ENCODE measurements at places on chromosomes 13 and 19.

GRCh38 chr19:14505488-14506239 lies 9.7 kb upstream of the GIPC1 start:
- no peak for DNase-seq

DNA sequence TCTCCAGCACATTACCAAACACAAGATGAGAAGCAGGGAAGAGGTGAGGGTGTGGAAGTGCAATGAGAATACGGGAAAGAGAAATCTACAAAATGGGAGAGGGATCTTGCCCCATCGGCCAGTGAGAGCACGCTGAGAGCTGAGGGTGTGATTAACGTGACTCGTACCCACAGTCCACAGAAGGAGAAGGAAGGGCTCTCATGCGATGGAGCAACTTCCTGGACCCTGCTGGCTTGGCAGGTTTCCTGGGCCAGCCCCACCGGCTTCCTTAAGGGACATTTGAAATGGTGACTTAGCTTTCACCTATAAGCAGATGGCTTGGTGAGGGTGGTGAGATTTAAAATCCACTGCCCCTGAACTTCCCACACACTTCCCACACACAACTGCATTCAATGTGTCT lies 740.1 kb downstream of the UQCRFS1 start:
- no peak for DNase-seq

DNA sequence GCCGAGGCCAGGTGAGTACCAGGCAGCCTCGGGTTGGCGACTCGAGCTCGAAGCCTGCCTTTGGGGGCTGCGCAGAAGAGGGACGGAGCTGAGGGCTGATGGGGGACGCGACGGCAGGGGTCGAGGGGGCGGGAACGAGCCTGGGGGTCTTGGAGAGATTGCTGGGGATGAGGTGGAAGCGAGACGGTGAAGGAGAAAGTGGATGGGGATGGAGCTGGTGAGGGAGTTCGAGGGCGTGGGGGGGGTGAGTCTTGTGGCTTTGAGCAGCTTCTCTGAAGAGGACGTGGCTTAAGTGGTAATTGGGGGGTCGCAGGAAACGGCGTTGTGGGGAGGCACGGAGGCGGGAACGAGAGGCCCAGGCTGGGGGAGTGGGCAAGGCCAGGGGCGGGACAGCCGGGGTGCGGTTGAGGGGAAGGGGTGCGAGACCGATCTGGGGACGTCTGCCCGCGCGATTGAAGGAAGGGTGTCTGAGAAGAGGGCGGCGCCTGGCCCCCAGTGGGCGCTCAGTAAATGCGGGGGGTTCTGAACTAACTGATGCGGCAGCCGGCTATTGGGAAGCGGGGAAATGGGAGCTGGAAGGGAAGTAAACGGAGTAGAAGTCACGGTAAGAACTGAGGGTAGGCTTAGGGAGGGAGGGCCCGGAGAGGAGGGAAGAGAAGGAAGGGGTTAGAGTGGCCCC lies 426 bp downstream of the MYO9B start:
- no peak for DNase-seq

DNA sequence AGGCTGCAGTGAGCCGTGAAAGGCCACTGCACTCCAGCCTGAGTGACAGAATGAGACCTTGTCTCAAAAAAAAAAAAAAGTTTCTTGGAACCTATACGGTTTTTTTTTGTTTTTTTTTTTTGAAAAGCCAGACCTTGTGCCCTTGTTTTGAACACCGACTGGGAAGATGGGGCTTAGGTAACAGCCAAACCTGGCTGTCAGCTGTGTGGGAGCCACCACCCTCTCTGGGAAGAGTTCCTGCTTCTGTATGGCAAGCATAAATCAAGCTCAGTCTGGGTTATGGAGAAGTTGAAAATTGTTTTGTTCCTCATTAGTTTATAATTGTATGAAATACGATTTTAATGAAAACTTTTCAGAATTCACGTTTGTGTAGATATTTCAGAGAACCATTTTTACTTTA lies 39.5 kb downstream of the MPHOSPH8 start:
- no peak for DNase-seq

- no peak for DNase-seq
Measured at GRCh38 chr19:30314805-30315155, 57.4 kb upstream of the ZNF536 start.

GRCh38 chr13:34000955-34001354 lies 183.0 kb downstream of the RFC3 start:
- no peak for DNase-seq

- no peak for DNase-seq
Measured at GRCh38 chr19:7861619-7862412, 12.4 kb downstream of the PRR36 start.

DNA sequence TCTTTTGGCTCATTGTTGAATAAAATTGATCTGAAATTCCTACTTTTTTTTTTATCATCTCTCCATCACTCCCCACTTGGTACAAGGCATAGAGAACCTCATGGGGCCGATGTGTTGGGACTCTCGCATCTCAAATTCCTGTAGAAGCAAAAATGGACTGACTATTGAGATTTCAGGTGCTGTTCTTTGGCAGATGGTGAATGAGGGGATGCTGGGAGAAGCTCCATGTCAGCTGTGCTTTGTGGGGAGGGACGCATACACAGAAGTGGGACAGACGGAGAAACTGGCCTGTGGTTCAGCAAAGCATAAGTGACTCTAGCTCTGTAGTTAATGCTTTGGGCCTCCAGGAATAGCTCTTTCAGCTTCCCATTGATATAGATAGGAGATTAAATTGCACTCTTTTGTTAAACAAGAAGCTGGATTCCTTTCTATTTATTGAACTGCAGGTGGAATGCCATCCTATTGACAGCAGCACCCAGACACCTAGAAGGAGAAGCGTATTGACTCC lies 194.5 kb upstream of the RNF113B start:
- no peak for DNase-seq

DNA sequence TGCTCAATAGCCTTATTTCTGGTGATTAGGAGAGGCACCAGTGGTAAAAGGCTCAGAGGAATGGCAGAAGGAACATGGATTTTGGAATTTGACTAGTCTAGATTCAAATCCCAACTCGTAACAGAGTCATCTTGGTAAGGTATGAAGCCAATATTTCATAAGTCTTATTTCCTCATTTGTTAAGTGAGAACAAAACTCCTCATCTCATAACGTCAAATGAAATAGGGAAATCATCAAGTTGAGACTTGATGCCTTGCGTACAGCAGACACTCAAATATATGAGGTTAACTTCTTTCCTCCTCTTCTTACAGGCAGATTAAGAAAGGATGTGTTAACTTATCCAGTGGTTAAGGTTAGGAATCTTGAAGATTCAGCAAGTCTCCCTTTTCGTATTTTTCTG lies 189.2 kb downstream of the DLEU7 start:
- no peak for DNase-seq

All from vagina (tissue), 2 donors.